ENCODE measurements at places on chromosomes 1 and 21.

GRCh38 chr1:183281553-183282091, 95.6 kb downstream of the LAMC2 start:
- peak; percentile 95 for DNase-seq

- no peak for DNase-seq
These were observed 321.4 kb downstream of the MATN1 start for GRCh38 chr1:30402031-30402430.

DNA sequence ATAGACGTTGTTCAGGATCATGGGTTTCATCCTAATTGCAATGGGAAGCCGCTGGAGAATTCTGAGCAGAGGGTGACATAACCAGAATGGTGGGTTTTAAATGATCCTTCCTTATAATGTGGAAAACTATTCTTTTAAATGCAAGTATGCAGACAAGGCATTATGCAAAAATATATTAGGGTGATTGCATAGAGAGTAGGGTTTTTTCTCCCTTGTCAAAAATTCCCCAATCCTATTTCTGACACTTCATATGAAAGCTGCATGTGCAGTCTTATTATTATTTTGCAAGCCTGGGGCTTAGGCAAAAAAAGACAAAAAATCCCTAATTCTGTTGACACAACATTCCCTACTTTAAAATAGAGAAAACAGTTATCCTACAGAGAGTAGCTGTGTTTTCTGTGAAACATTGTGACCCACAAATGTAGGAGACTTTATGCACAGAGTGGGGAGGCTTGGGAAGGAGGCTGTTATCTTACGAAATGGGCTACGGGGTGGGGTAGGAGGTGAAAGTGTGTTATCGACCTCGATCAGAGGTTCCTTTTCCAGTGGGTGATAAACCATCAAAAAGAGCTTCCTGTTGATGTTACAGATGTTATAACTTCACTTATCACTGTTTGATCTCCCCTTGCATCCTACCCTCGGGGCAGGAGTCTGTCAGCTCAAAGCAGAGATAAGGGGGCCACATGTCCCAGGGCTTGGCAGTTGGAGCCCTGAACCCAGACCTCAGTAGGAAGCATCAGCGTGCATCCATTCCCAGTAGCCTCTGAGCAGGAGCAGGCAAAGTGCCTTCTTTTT, 27.2 kb downstream of the RHEX start:
- DNase-seq: no peak

DNA sequence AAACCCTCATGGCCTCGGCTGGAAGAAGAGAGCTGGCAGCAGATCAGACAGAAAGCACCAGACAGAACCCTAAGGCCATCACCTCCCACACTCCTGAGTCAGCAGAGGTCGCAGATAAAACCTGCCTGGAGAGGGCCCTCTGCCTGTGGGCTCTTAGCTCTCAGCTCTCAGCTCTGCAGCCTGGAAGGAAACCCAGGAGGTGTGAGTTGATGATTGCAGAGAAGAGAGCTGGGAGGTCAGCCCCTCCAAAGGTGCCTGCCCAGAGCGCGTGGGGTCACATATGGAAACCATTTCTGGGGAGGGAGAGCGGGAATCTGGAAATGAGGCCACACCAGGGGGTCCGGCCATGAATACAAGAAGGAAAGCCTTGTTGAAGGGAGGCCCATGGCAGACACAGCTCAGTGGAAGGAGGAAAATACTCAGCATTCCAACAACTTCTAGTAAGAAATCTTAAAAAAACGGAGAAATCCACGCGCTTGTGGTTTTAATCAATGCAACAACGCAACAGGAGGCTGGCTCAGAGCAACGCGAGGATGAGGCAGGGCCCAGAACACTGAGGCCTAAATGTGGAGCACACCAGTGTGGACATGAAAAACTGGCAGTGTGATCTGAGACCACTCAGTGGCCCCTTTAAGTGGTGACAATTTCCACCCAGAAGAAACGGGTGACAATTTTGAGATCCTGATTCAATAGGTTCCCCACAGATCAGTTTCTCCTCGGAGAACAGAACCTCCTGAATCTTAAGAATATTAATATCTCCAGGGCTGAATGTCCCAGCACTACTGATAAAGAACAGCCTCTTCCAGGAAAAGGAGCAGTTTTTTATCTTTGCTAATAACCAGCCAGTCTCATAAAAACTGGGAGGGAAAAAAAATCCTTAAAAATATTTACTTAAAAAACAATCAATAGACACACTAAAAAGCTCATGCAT, 45.7 kb downstream of the PSMG1 start:
- peak; percentile 67 for DNase-seq

GRCh38 chr1:15963968-15964648, 11.8 kb downstream of the ZBTB17 start:
- DNase-seq: no peak

GRCh38 chr1:228737601-228738041, 2.3 kb downstream of the RHOU start:
- no peak for DNase-seq

GRCh38 chr1:171742577-171742922, 685 bp upstream of the VAMP4 start:
- DNase-seq: peak; percentile 25

DNA sequence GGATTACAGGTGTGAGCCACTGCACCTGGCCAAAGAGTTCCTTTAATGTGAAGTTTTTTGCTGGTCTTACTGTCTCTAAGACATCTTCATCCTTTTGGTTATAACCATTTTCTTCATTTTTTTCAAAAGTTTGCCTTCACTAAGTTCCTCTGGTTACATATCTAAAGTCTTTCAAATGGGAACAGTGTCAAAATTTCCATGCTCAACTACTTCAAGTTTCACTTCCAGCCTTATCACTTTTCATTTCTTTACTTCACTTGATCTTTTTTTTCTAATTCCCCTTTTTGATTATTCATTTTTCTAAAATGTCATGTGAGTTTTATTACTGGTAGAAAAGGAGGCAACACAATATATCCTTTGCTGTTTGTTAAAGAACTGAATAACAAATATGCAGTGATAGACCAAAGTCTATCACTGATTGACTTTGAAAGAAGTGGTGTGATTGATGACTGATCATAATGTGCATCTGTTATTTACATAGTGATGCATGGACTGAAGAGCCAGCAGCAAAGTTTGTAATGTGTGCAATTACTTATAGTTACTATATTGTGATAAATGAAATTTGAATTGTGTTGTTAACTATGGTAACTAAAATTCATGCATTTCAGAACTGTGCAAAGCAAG, 16.0 kb upstream of the ZFYVE9 start:
- no peak for DNase-seq

DNA sequence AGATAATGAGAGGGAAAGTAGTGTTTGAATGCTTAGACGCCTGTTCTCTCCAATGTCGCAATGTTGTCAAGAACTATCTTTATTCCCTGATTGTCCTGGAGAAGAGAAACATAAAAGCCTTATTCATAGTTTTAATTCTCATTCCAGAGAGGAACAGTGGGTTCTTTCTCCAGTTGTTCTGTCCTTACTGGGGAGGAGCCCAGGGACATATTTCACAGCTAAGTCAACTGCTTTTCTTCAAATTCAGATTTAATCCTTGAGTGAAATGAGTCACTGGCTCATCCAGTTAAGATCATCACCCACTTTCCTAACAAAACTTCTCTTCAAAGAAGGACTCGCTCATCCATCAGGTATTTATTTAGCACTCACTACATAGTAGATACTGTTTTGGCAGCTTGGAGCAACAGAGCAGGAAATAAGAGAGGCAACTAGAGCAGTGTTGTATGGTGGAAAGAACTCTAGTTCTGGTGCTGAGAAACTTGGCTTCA, 365.7 kb upstream of the USP24 start:
- DNase-seq: peak; percentile 53

GRCh38 chr1:245558069-245558468, 403.3 kb downstream of the KIF26B start:
- no peak for DNase-seq

DNA sequence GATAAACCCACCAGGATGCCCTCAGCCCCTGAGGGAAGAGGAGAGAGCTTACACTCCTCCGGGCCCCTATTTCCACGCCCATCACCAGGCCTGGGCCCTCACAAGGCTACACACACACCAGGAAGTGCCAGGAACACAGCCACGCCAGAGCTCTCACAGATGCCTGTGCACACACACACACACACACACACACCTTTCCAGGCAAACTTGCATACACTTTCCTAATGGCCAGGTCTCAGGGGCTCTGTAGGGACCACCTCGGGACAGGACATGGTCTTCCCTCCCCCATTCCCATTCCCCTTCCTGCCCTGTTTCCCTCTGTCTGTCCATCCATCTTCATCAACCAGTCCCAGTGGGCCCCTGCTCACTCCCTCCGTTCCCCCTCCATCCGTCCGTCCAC, 9.7 kb upstream of the EPHA2 start:
- no peak for DNase-seq
